ENCODE measurements at places on chromosomes 5 and 9.

GRCh38 chr9:124218438-124218982 is 39.2 kb upstream of the NEK6 start:
- peak; percentile 53 for DNase-seq

DNA sequence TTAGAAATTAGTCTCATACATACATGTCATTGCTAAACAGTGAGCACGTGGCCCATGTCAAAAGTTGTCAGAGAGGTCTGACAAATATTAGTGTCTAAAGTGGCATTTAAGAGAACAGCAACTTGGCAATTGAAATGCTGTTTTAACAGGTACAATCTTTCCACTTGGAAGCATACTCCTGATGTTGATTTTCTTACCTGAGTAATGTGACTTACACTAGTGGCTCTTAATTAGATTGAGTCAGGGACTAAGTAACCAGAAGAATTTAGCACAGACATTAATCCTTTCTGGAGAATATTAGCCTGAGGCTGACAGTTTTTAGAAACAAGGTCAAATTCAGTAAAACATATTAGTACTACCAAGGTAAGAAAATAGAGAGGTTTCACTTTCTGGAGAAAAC is 357.0 kb upstream of the ZNF608 start:
- DNase-seq = no peak

GRCh38 chr5:97501286-97501964 is 318.4 kb upstream of the RIOK2 start:
- DNase-seq = no peak

DNA sequence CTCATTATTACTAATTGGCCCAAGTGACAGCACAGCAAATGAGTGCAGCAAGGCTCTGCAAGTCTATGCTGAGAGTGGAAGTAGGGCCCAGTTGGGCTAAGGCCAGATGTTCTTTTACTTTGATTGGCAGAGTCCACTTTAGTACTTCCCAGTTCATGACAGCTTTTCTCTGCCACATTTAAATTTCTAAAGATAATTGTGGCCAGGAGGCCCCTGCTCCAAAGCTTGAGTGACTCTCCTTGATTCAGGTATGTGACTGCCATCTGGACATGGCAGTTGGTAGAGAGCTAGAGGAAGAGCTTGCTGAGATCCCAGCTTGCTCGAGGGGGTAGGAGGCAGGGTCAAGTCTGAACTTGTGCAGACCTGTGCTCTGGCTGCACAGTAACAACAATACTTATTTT is 154.1 kb downstream of the CARTPT start:
- DNase-seq = peak; percentile 53

GRCh38 chr5:11711932-11712331 is 192.3 kb downstream of the CTNND2 start:
- DNase-seq = no peak

All from RWPE1 (cell line).